ENCODE measurements at places on chromosomes 2 and 18. TPM values are rescaled to one million over a fixed set of nuclear protein-coding genes. Genes with fewer than 3 reads are reported as not detected.

The HOXD4 gene
- 0.65 TPM for total RNA-seq

The NT5DC4 gene
- total RNA-seq, result not detected

The AFF3 gene
- not detected for total RNA-seq

The WNT10A gene
- total RNA-seq, result not detected

The ADRA2B gene
- not detected for total RNA-seq

The DSC2 gene
- total RNA-seq, result under 0.01 TPM

The SCN1A gene
- under 0.01 TPM for total RNA-seq

The ABCG8 gene
- total RNA-seq, result not detected

The PSTPIP2 gene
- 7.4 TPM for total RNA-seq

The CABYR gene
- 2.9 TPM for total RNA-seq

The CFC1 gene
- not detected for total RNA-seq

The CNRIP1 gene
- 48.1 TPM for total RNA-seq

The FKBP1B gene
- 23.1 TPM for total RNA-seq

The MC4R gene
- total RNA-seq, result not detected

The HOXD3 gene
- total RNA-seq, result 4.2 TPM

The TMEM182 gene
- total RNA-seq, result under 0.01 TPM

The NCKAP5 gene
- total RNA-seq, result 2.9 TPM

The HRH4 gene
- total RNA-seq, result not detected

The RIT2 gene
- total RNA-seq, result not detected

The DIPK1C gene
- not detected for total RNA-seq

The ITPRIPL1 gene
- total RNA-seq, result 1.6 TPM
